ENCODE measurements at places on chromosomes 12 and 14. TPM values are rescaled to one million over a fixed set of nuclear protein-coding genes. Genes with fewer than 3 reads are reported as not detected.

The PROX2 gene
- total RNA-seq, result 0.65 TPM

The MAP1LC3B2 gene
- total RNA-seq, result 3.1 TPM

The MANSC4 gene
- not detected for total RNA-seq

The PLBD1 gene
- total RNA-seq, result not detected

The P2RX2 gene
- not detected for total RNA-seq

DNA sequence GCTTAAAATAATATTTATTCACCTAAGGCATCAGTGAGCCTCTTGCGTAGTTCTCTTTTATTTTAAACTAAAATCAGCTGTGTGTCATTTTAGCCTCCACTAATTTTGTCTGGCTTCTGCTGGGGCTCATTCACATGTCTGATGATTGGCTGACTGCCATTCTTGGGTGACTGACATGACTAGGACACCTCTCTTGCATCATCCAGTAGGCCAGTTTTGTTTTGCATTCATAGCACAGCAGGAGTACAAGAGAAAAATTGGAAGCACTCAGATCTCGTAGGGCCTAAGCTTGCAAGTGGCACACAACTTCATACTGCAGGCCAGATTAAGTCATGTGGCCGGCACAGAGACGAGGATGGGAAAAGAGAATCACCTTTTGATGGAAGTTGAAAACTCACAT lies 1226.5 kb downstream of the GALC start:
- no peak for DNase-seq
- no peak overlapping the region for H3K4me3 ChIP-seq
- no peaks in the 10 kb centered on the region for H3K36me3 ChIP-seq
- H3K27ac ChIP-seq, result no peak overlapping the region

- peak; percentile 59 for DNase-seq
- H3K4me3 ChIP-seq, result peak overlapping the region; percentile 98
- H3K36me3 ChIP-seq, result peaks cover 49% of the 10 kb centered on the region
- no peaks in the 10 kb centered on the region for H3K27me3 ChIP-seq
- H3K27ac ChIP-seq, result peak overlapping the region; percentile 93
Observed at GRCh38 chr14:95533391-95533821, 1.4 kb upstream of the GLRX5 start.

GRCh38 chr14:66508846-66509621 lies 1.1 kb downstream of the GPHN start:
- peaks cover 35% of the 10 kb centered on the region for H3K4me1 ChIP-seq
- H3K27me3 ChIP-seq, result peaks cover 11% of the 10 kb centered on the region
- no peaks in the 10 kb centered on the region for H3K36me3 ChIP-seq
- peak overlapping the region; percentile 92 for H3K4me3 ChIP-seq
- peak overlapping the region; percentile 67 for H3K27ac ChIP-seq

DNA sequence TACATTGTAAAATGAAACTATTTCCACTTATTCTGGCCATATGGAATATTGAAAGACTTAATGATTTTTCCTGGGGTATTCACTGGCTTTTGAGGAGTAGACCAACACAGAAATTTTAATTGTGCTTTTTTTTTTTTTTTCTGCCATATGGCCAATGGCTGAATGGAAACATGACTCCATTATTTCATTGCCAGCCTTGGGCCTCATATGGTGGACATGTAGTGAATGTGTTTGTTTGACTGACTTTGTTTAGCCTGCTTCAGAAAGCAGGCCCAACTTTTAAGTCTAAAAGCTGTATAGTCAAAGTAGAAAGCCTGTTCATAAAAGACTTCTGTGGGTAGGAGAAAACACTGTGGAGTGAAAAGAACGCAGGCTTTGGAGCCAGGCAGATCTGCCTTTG lies 2.4 kb downstream of the GNG2 start:
- peaks cover 34% of the 10 kb centered on the region for H3K36me3 ChIP-seq
- H3K27ac ChIP-seq, result peak overlapping the region; percentile 90
- peaks cover 37% of the 10 kb centered on the region for H3K4me1 ChIP-seq
- peak overlapping the region; percentile 98 for H3K4me3 ChIP-seq

DNA sequence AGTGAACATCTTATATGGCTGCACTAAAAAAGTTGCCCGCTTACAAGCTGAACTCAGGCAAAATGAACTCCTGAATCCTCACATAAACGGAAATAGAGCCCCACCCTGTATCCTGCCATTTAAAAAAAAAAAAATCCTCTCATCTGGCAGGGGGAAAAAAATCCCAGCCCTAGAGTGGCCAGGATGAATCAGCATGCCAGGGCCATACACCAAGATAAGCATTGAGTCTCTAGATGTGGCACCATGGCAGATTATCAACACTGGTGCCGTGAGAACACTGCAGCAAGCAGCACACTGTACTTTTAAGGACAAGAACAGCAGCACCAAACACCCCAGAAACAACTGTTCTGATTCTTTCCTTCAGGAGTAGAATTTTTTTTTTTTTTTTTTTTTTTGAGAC lies 65.5 kb downstream of the RASSF3 start:
- DNase-seq, result no peak
- peaks cover 88% of the 10 kb centered on the region for H3K4me1 ChIP-seq
- H3K27ac ChIP-seq, result peak overlapping the region; percentile 85
- no peak overlapping the region for H3K4me3 ChIP-seq
- no peaks in the 10 kb centered on the region for H3K27me3 ChIP-seq
- peaks cover 5% of the 10 kb centered on the region for H3K36me3 ChIP-seq

GRCh38 chr12:69015017-69015416 lies 82.0 kb upstream of the CPM start:
- DNase-seq, result no peak
- no peaks in the 10 kb centered on the region for H3K4me1 ChIP-seq
- H3K27ac ChIP-seq, result no peak overlapping the region
- H3K36me3 ChIP-seq, result no peaks in the 10 kb centered on the region

GRCh38 chr14:76376878-76377734 lies 1.2 kb downstream of the ESRRB start:
- H3K27ac ChIP-seq, result no peak overlapping the region
- no peak for DNase-seq
- H3K4me1 ChIP-seq, result peaks cover 5% of the 10 kb centered on the region
- H3K27me3 ChIP-seq, result peaks cover 57% of the 10 kb centered on the region
- no peak overlapping the region for H3K4me3 ChIP-seq
- no peaks in the 10 kb centered on the region for H3K36me3 ChIP-seq

GRCh38 chr12:5070090-5070489 lies 26.4 kb downstream of the KCNA5 start:
- DNase-seq, result no peak
- H3K4me3 ChIP-seq, result no peak overlapping the region
- no peaks in the 10 kb centered on the region for H3K36me3 ChIP-seq

DNA sequence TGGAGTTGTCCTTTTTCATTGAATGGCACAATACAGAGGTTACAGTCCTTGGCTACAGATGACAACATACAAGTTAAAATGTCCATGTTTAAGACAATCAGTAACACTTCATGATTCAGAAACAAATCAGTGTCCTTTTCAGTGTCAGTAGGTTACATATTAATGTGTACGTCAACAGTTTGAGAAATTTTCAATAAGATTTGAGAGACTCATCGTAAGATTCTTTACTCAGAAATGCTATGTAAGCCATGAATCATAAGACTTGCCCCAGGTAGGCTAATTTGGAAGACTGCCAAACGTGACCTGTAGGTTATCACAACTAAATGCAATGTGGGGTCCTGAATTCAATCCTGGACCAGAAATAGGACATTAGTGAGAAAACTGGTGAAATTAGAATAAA lies 3.5 kb downstream of the RDH12 start:
- no peak overlapping the region for H3K4me3 ChIP-seq
- H3K27me3 ChIP-seq, result peaks cover 2% of the 10 kb centered on the region
- no peaks in the 10 kb centered on the region for H3K4me1 ChIP-seq
- H3K27ac ChIP-seq, result no peak overlapping the region

DNA sequence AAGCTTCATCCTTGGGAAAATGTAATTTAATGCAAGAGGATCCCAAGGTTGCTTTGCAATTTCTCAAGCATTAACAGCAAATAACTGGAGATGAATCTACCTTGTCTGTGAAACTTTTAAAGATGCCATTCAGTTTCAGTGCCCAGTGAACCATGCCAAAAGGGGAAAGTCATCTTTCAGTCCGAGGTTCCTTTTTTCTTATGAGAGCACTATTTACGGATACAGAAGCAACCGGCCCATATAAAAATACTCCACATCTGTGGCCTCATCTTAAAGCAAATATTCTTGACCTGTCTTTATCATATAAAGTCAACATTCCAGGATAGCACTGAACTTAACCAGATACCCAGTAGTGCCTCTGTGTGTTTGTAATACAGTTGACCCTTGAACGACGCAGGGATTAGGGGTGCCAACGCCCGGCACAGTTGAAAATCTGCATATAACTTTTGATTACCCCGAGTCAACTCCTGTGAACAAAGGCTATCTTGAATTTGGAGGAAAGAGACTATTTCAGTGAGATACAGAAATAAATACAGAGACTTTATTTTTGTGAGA lies 209.4 kb downstream of the PCNX1 start:
- H3K27ac ChIP-seq, result no peak overlapping the region
- H3K27me3 ChIP-seq, result no peaks in the 10 kb centered on the region
- H3K4me3 ChIP-seq, result no peak overlapping the region
- DNase-seq, result no peak
- peaks cover 17% of the 10 kb centered on the region for H3K4me1 ChIP-seq

- no peaks in the 10 kb centered on the region for H3K36me3 ChIP-seq
- no peak for DNase-seq
- peaks cover 4% of the 10 kb centered on the region for H3K4me1 ChIP-seq
- H3K27me3 ChIP-seq, result no peaks in the 10 kb centered on the region
- no peak overlapping the region for H3K4me3 ChIP-seq
Observed at GRCh38 chr12:27148791-27149190, 66.4 kb upstream of the C12orf71 start.

GRCh38 chr12:89080793-89081465 lies 271.4 kb downstream of the DUSP6 start:
- no peak for DNase-seq
- H3K27me3 ChIP-seq, result peaks cover 19% of the 10 kb centered on the region
- H3K27ac ChIP-seq, result no peak overlapping the region
- no peak overlapping the region for H3K4me3 ChIP-seq
- H3K4me1 ChIP-seq, result peaks cover 8% of the 10 kb centered on the region

DNA sequence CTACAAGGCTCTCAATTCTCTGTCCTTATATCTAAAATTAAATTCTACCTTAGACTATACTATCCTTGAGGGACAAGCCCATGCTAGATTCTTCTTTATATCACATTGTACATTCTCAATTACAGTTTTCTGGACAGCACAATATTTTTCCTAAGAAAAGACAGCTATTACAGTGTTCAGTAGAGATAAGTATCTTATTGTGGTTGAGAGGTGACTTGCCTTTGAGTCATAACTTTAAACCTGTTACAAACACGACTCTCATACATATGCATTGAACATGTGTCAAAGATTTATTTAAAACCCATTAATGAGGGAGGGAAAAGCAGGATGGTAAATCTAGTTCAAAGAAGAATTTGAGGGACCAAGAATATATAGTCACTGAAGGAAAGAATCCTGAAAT lies 61.1 kb downstream of the TPH2 start:
- H3K27me3 ChIP-seq, result peaks cover 7% of the 10 kb centered on the region
- H3K4me1 ChIP-seq, result no peaks in the 10 kb centered on the region
- H3K27ac ChIP-seq, result no peak overlapping the region
- no peaks in the 10 kb centered on the region for H3K36me3 ChIP-seq
- no peak for DNase-seq
- H3K4me3 ChIP-seq, result no peak overlapping the region

DNA sequence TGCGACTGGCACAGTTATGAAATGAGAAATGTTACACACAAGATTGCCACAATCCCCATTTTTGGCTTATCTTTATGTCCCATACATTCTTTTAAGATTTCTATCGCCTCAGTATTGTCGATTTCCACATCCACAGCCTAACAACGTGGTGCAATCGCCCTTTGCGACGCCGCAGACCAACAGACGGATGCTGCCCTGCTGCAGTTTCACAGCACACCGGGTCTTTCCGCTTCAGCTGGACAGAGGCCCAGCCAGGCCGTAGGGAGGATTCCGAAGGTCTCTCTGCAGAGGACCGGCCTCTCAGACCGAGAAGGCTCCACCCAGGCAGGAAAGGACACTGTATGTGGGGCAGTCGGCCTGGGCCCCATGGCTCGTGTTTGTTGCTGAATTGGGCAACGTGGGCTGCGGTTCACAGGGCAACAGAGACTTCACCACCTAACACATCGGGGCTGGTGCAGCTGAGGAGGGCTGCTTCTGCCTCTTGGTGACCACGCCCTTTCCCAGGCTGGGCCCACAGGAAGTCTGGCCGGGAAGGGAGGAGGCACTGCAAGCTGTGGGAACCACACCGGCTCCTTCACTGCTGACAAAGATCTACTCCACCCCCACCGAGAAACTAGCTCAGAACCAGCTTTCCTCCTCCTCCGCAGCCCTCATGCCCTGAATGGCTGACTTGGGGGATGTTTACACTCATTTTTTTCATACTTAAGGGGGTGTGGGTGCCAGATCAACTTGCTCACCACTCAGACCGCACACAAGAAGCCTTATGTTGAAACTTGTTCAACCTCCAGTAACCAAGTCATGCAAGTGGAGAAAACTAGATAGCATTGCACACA lies 32.9 kb upstream of the MDM1 start:
- H3K4me3 ChIP-seq, result peak overlapping the region; percentile 78
- no peaks in the 10 kb centered on the region for H3K36me3 ChIP-seq
- peak overlapping the region; percentile 94 for H3K27ac ChIP-seq
- peak; percentile 94 for DNase-seq

- no peak for DNase-seq
- no peaks in the 10 kb centered on the region for H3K4me1 ChIP-seq
- H3K27ac ChIP-seq, result no peak overlapping the region
- no peaks in the 10 kb centered on the region for H3K36me3 ChIP-seq
- H3K27me3 ChIP-seq, result peaks cover 13% of the 10 kb centered on the region
Observed at GRCh38 chr12:8012651-8013309, 19.7 kb upstream of the FOXJ2 start.

- peaks cover 2% of the 10 kb centered on the region for H3K4me1 ChIP-seq
- no peaks in the 10 kb centered on the region for H3K36me3 ChIP-seq
- no peak for DNase-seq
- H3K27ac ChIP-seq, result no peak overlapping the region
- H3K4me3 ChIP-seq, result no peak overlapping the region
Observed at GRCh38 chr12:70724444-70724843, 87.2 kb upstream of the PTPRB start.

DNA sequence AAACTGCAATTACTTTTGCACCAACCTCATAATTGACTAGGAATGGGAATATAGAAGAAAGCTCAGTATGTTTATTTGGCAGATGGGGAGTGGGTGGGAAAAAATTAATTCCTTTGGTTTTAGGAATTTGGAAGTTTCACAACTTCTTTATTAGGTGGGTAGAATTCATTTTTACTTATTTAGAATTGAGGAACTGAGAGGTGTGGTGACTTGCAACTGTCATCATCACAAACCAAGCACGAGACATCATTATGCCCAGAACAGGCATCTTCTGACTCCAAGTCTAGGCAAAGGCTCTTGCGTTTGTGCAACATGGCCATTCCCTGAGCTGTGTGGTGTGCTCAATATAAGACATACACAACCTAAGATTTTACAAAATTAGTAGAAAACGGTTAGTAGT lies 380.0 kb downstream of the ATP23 start:
- no peaks in the 10 kb centered on the region for H3K4me1 ChIP-seq
- no peaks in the 10 kb centered on the region for H3K27me3 ChIP-seq
- no peak overlapping the region for H3K4me3 ChIP-seq
- no peaks in the 10 kb centered on the region for H3K36me3 ChIP-seq
- no peak overlapping the region for H3K27ac ChIP-seq

GRCh38 chr12:5257763-5258495 lies 174.0 kb upstream of the NTF3 start:
- H3K27me3 ChIP-seq, result peaks cover 3% of the 10 kb centered on the region
- H3K4me3 ChIP-seq, result no peak overlapping the region
- no peak for DNase-seq
- no peak overlapping the region for H3K27ac ChIP-seq
- no peaks in the 10 kb centered on the region for H3K4me1 ChIP-seq
